ENCODE measurements at places on chromosomes 12 and 14.

GRCh38 chr14:95651821-95652583 lies 34.2 kb upstream of the TCL1B start:
- DNase-seq, result no peak

DNA sequence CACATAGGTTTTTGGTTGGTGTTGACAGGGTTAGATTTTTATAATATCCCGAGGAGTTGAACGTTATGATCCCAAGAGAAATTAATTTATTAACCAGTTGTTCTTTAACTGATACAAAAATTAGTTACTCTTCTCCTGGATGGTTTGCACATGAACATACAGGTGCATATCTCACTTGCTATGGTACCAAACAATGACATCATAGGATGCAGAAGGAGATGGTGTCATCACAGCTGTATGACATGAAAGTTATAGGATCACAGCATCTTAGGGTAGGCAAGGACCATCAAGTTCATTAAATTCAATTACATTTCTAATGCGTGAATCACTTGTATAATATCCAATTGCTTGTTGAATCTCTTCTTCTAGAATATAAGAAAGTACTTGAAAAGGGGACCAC lies 175.8 kb downstream of the PAH start:
- DNase-seq, result no peak

- peak; percentile 37 for DNase-seq
Measured at GRCh38 chr12:26276709-26277108, 81.3 kb downstream of the SSPN start.

- no peak for DNase-seq
Measured at GRCh38 chr12:47414511-47414910, 291.3 kb downstream of the RPAP3 start.

GRCh38 chr12:50765095-50765911 lies 1.4 kb downstream of the ATF1 start:
- peak; percentile 72 for DNase-seq

DNA sequence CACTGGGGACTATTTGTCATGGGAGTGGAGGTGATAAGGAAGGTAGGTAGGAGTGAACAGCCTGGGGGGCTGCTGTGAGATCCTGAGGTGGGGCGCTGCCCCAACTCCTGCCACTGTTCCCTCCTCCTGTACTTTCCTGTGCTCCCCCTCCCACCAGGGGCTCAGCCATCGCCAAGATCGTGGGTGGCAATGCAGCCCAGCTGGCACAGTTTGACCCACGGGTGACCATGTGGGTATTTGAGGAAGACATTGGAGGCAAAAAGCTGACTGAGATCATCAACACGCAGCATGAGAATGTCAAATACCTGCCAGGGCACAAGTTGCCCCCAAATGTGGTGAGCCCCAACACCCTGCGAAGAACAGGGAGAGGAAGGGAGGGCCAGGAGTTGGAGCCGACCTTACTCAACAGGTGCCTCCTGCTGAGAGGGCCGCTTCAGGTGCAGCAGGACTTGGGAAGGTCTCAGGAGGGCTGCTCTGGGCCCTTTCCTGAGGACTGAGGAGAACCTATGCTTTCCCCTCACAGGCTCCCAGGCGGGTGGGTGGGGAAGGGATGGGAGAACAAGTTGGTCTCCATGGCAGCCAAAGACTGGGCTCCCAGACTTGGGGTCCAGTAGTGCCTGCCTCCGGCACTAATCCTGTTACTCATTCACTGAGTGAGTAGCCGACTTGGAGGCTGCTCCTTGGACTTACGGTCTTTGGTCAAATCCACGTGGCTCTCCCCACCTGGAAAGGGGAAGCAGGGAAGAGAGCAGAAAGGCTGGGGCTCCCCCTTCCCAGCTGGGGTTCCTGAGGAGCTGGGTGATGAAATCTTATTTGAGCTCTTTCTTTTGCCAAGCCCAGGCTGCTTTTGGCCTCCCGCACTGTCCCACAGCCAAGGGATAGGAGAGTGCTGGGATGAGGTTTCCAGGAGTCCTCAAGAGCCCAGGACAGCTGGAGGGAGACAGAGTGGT lies 884 bp downstream of the GPD1 start:
- DNase-seq, result no peak

GRCh38 chr12:121812320-121812871 lies 8.6 kb downstream of the SETD1B start:
- peak; percentile 74 for DNase-seq

DNA sequence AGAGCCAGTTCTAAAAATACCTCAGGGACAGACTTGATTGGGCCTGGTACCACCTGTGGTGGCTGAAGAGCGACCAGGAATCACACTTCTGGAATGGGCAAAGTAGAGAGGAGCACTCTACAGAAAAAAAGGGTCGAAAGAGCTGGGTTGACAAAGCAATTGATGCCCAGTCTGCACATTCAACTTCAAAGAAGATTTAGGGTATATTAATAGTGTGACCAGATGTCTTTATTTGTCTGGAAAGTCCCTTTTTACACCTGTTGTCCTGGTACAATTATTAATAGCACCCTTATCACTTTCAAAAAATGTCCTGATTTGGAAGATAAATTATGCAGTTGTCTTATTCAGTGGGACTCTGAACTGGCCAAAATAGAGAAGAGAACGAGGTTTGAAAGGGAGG lies 137.5 kb downstream of the DYRK2 start:
- DNase-seq, result no peak

DNA sequence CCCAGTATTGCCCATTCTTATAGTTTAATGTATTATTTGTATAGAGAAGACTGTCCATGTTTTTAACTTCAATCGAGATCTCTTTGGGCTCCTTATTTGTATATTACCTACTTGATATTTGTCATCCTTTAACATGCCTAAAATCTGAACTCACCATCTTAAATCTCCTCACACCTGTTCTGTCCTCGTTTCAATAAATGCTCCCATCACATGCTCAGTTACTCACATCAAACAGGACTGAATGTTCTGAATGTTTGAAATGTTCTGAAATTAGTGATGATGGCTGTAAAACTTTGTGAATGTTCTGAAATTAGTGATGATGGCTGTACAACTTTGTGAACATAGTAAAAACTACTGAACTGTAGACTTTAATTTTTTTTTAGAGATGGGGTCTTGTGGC lies 34.5 kb downstream of the COCH start:
- no peak for DNase-seq

DNA sequence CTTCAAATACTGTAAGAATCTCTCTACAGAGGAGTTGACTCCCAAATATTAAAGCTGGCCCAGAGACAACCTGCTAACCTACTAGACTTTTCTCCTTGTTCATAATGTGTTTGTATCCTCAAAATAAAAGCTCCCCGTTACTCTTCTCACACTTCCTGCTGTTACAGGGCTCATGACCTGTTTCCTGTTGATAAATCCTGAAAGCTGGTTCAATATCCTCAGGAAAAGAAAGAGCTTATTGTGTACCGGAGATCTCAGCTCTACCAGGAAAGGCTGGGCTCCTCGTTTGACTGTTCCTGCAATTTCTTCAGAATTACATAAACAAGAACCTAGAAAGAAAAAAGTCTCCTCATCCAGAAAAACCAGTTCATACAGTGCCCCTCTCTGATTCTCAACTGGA lies 30.8 kb downstream of the CLEC1A start:
- DNase-seq, result peak; percentile 38

DNA sequence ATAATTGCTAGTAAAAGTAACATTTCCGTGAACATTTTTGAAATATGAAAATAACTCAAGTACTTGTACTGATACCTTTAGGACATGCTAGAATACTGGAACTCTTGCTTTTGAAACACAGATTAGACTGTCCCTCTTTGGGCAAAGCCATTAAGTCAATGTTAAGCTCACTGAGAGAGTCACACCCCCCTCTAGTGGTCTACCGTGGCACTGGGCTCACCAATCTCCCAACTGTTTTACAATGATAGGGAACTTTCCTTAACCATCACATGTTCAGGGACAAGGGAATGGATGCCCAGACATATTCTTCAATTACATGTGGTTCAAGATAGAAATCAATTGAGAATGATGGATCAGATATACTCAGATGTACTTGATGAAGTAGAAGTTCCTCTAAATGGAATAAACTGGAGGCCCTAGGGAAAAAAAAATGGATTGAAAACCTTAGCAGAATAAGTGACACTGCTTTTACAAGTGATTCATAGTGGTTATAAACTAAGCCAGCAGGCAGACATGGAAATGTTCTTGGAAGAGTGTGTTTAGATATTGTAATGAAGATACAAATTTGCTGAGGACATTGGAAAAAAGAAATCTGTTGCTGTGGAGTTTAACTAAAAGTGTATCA lies 17.8 kb downstream of the NANOG start:
- peak; percentile 70 for DNase-seq

DNA sequence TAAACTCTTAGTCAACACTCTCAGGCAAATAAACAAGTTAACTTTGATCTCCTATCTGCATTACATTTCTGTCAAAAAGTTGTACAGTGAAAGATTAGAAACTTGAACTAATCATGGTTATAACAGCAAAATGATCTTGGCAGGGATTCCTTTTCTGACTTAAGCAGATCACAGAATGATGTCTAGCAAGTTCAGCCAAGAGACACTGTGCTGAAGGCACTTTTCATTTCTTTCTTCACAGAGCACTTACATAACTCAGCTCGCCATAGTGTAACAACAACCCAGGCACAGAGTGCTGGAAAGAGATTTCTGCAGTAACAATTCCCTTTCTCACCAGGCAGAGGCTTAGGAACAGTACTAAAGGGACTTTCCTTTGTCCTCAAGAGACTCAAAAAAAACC lies 19.6 kb upstream of the CSRP2 start:
- no peak for DNase-seq

DNA sequence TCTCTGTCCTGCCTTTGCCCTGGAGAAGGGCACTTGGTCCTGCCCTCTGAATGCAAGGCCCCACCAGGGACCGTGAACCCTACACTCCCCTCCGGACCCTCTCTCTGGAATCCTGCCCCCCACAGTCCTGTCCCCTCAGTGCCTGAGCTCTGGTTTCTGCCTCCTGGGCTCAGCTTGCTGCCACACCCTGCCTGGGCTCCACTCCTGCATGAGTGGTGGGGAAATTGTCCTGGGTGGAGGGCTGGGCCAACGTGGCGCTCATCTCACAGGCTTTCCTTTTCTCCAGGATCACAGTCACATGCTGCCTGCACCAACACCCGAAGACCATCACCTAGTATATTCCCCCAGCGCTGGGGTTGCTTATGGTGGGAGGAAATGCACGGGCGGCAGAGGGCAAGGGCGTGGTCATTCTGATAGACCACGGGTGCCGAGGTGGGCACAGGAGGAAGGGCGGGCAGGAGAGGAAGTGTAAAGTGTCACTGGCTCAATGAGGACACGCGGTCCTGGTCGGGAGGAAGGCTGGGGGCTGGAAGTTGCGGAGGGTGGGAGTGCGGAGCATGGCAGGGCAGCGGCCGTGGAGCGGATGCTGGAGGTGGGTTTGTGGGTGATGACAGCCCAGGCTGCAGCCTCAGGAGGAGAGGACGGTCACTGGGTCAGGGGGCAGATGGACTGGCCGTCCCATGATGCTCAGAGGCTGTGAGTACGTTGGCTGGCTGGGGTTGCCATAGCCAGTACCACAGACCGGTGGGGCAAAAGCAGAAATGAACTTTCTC lies 99.5 kb downstream of the KIF26A start:
- no peak for DNase-seq

- no peak for DNase-seq
Measured at GRCh38 chr14:96790706-96791105, 6.5 kb upstream of the VRK1 start.

DNA sequence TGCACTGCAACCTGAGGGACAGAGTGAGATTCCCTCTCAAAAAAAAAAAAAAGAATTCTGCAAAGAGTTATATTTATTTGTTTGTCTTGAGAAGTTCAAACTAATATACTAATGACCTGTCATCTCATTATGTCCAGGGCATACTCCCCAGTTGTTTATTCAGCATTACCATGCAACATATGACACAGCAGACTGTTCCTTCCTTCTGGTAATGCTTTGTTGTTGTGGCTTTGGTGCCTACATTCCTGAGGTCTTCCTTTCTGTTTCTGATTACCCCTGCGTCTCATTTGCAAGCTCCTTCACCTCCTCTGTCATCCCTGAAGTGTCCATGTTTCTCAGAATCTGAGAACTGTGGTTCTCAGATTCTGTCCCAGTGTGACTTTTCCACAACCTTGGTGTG lies 55.3 kb downstream of the DERA start:
- peak; percentile 67 for DNase-seq

- DNase-seq, result peak; percentile 22
Measured at GRCh38 chr12:84070292-84070691, 842.3 kb downstream of the SLC6A15 start.

- no peak for DNase-seq
Measured at GRCh38 chr14:95831468-95831867, 45.2 kb upstream of the TUNAR start.

DNA sequence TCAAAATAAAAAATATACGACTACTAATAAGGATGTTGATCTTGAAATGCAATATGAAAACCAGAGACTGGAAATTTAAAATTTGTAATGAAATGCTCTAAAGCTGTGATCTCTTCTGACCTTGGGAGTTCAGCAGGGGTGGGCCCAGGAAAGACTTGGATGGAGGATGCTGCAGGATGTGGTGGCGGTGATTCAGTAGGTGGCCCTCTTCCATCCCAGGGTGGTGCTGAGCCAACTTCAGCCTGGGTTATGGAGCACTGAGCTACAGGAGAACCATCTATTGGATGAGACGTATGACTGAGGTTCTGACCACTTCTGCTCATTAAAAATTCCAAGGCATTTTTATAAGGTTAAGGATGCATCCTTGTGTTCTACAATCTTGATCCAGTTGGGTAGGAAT lies 6.9 kb upstream of the PDE3A start:
- no peak for DNase-seq

DNA sequence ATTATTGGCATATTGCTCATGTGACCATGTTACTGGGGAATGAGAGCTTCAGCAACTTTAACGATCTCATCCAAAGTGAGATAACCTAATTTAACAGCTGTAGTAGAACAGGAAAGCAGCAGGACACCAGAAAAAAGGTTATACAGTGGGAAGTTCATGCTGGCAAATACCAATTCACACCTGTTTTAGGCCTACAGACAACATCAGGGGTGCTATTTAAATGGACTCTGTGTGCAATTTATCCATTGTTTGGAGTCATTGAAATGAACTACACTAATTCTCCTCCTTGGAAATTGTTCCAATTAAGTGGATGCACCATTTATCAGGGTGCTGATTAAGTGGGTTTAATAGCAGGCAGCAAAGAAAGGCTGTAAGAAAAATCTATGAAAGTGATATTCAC lies 424.4 kb upstream of the LMO3 start:
- DNase-seq, result no peak

- no peak for DNase-seq
Measured at GRCh38 chr14:70118064-70118463, 70.7 kb downstream of the SLC8A3 start.

DNA sequence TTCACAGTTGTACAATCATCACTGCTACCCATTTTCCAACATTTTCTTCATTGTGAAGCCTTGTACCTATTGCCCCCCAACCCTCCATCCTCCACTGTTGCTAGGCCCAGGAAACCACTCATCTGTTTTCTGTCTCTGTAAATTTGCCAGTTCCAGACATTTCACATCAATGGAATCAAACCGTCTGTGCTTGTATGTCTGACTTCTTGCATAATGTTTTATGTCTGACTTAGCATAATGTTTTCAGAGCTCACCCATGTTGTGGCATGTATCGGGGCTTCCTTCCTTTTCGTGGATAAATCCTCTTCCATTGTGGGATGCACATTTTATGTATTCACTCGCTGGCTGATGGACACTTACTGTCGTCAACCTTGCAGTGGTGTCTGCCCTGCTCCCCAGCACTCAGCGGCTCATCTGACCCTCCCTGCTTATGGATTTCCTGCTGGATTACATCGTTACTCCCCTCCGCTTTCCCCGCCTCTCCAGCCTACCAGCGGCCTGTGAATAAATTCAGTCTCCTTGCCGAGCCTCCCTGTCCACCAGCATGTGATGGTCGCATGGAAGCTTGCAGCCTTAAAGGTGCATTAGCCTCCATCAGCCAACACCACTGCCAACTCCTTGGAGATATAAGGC lies 727.6 kb upstream of the TMEM132C start:
- no peak for DNase-seq

GRCh38 chr12:117169548-117169947 lies 20.7 kb downstream of the FBXO21 start:
- no peak for DNase-seq

Measured in ELR (cell line).